ENCODE measurements at places on chromosomes 7 and 10. TPM values are rescaled to one million over a fixed set of nuclear protein-coding genes. Genes with fewer than 3 reads are reported as not detected.

- H3K4me3 ChIP-seq = no peak overlapping the region
- no peaks in the 10 kb centered on the region for H3K36me3 ChIP-seq
- peaks cover 26% of the 10 kb centered on the region for H3K4me1 ChIP-seq
- no peak for DNase-seq
- peaks cover 5% of the 10 kb centered on the region for H3K27me3 ChIP-seq
Measured at GRCh38 chr10:69728335-69728870, 73.3 kb upstream of the COL13A1 start.

DNA sequence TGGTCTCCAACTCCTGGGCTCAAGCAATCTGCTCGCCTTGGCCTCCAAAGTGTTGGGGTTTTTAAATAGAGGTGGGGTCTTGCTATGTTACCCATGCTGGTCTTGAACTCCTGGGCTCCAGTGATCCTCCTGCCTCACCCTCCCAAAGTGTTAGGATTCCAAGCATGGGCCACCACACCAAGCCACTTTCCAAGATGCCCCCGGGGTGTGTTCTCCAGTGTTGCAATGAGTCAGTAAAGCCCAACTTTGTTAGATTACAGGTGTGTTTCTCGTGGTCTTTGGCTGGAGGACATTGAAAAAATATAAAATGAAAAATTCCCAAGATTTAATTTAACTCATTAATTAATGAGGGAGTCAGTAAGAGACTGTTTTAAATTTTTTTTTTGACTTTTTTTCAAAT, 29.2 kb downstream of the TACR2 start:
- H3K36me3 ChIP-seq = peaks cover 76% of the 10 kb centered on the region
- H3K27me3 ChIP-seq = no peaks in the 10 kb centered on the region
- no peak for DNase-seq
- peak overlapping the region; percentile 57 for H3K27ac ChIP-seq
- no peak overlapping the region for H3K4me3 ChIP-seq

GRCh38 chr10:35462491-35462934, 126.2 kb downstream of the CCNY start:
- DNase-seq = no peak
- H3K27ac ChIP-seq = no peak overlapping the region
- no peaks in the 10 kb centered on the region for H3K36me3 ChIP-seq
- peaks cover 43% of the 10 kb centered on the region for H3K4me1 ChIP-seq
- no peaks in the 10 kb centered on the region for H3K27me3 ChIP-seq

- DNase-seq = no peak
- no peaks in the 10 kb centered on the region for H3K27me3 ChIP-seq
- no peak overlapping the region for H3K27ac ChIP-seq
- H3K36me3 ChIP-seq = peaks cover 29% of the 10 kb centered on the region
- no peak overlapping the region for H3K4me3 ChIP-seq
Measured at GRCh38 chr10:122243550-122243949, 27.5 kb upstream of the BTBD16 start.

The TSPAN12 gene
- total RNA-seq = 17.3 TPM

GRCh38 chr10:88521791-88522190, 61.3 kb downstream of the RNLS start:
- H3K36me3 ChIP-seq = no peaks in the 10 kb centered on the region
- H3K27ac ChIP-seq = no peak overlapping the region
- DNase-seq = no peak
- H3K27me3 ChIP-seq = no peaks in the 10 kb centered on the region

The CPXM2 gene
- 4.7 TPM for total RNA-seq

The RFC2 gene
- 79.4 TPM for total RNA-seq

GRCh38 chr10:127024685-127025435, 119.6 kb downstream of the DOCK1 start:
- DNase-seq = no peak
- no peaks in the 10 kb centered on the region for H3K4me1 ChIP-seq
- no peak overlapping the region for H3K27ac ChIP-seq
- peaks cover 59% of the 10 kb centered on the region for H3K36me3 ChIP-seq

GRCh38 chr7:88835147-88835728, 39.7 kb upstream of the TEX47 start:
- H3K27me3 ChIP-seq = no peaks in the 10 kb centered on the region
- no peak overlapping the region for H3K27ac ChIP-seq
- H3K36me3 ChIP-seq = no peaks in the 10 kb centered on the region
- no peak overlapping the region for H3K4me3 ChIP-seq

DNA sequence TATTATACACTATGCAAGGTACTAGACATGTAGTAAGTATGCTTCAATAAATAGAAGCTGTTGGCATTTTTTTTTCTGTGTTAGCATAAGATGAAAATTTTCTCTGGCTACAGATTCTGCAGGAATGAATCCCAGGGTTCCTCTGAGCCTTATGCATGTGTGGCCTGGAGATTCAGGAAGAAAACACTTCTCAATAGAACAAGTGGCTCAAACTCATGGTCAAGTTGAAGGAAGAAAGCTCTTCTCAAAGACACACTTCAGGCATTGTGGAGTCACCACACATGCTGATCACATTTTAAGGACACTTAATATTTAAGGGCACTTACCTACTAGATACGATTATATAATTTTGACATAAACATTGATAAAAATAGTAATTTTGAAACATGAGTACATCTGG, 19.5 kb downstream of the DNAH11 start:
- H3K27me3 ChIP-seq = no peaks in the 10 kb centered on the region
- no peak for DNase-seq
- no peak overlapping the region for H3K27ac ChIP-seq
- H3K4me3 ChIP-seq = no peak overlapping the region

The ACHE gene
- total RNA-seq = 7.7 TPM

All from WTC11 (cell line).